Retinal pigment epithelial cell (primary cell): ENCODE measurements at places on chromosomes 11 and 22.
A peak's percentile ranks its signal among the peaks of the same experiment; 100 is the strongest.

DNA sequence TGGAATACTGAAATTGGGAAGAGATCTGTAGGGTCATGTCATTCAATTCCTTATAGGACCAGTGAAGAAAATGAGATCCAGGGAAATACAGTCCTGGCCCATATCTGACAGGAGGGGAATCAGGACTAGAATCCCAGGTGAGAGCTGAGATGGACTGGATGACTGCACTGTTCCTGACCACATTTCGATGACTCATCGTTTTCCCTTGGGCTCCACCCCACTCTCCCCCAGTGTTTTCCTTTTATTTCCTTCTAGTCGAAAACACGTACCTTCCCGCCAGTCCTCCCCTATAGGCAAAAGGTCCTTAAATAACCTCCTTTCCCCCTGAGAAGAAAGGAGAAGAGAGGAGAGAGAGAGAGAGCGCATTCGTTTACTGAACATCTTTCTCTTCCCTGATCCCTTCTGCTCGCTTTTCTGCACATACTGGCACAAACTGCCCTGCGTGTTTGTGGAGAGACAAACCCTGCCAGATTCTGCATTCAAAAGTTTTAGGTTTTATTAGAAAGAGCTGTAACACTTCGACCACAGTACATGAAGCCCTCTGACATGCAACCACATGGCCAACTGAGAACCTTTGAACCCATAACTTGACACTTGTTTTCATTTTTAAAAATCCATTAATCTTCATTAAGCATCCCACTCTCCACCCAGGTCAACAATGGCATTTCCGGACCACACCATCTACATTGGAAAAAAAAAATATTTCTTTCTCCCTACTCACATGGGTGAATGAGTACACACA, 565.7 kb downstream of the METTL15 start:
- DNase-seq: no peak

DNA sequence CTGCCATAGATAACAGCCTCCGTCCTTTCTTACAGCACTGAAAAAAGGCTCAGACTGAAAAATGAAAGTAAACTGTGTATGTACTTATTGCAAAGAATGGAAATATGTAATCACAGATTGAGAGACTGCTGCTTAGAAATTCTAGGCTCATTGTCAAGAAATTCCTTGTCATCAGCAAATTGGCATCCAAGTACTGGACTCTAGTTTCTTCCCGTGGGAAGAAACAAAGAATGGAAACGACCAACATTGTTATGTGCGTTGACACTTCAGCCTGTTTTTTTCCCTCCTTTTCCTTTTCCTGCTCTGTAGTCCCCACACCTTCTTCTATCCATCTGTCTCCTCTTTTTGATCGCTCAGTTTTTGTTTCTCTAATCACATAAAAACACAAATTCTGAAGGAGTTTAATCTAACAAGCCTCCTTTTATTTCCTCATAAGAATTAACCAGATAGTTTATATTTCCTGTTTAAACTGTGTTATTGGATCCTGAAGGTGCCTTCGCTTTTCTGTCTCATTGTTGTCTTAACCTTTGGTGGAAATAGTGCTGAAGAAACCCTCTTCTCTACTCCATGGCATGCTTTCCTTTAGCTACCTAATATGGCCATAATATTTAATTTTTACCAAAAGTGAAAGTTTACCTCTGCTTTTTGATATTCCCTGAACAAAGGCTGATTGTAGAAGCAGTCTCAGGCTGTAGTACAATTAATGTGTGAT, 20.0 kb upstream of the CASP12 start:
- DNase-seq: peak; percentile 67

DNA sequence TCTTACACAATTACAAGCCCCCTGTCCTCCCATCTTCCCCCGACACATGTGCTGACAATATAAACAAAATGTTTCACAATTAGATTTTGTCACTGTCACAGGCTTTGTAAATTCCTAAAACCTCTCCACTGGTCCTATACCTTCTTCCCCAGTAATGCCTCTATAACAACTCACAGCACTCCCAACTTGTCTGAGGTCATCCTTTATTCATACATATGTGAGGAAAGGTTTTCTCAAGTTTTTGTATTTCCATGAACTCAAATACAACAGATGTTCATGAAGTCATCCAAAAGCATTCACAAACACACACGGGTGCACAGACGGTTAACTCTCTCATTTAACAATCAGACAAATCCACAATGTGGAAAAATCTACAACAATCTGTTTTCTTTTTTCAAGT, 1.9 kb downstream of the OR52H1 start:
- no peak for DNase-seq

- no peak for DNase-seq
Measured at GRCh38 chr11:76781046-76781801, 1.9 kb upstream of the TSKU start.

- DNase-seq: no peak
Measured at GRCh38 chr11:1368216-1368615, 21.5 kb upstream of the BRSK2 start.

DNA sequence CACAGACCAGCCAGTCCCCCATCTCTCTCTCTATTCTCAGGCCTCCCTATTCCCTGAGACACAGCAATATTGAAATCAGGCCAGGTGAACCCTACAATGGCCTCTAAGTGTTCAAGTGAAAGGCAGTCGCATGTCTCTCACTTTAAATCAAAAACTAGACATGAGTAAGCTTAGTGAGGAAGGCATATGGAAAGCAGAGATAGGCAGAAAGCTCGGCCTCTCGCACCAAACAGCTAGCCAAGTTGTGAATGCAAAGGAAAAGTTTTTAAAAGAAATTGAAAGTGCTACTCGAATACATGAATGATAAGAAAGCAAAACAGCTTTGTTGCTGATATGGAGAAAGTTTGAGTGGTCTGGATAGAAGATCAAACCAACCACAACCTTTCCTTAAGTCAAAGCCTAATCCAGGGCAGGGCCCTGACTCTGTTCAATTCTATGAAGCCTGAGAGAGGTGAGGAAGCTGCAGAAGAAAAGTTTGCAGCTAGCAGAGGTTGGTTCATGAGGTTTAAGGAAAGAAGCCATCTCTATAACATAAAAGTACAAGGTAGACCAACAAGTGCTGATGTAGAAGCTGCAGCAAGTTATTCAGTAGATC, 19.8 kb upstream of the MPZL2 start:
- no peak for DNase-seq

- DNase-seq: no peak
Measured at GRCh38 chr11:108780119-108780518, 115.2 kb downstream of the DDX10 start.

DNA sequence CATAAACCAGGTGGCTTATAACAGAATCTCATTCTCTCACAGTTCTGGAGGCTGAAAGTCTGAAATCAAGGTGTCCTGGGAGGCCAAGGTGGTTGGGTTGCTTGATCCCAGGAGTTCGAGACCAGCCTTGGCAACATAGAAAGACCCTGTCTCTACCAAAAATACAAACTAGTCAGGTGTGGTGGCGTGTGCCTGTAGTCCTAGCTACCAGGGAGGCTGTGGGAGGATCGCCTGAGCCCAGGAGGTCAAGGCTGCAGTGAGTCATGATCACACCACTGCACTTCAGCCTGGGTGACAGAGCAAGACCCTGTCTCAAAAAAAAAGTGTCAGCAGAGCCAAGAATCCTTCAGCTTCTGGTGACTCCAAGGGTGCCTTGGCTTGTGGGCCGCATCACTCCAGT, 8.9 kb upstream of the PRR5 start:
- DNase-seq: no peak

GRCh38 chr11:42526426-42526825, 785.4 kb upstream of the API5 start:
- no peak for DNase-seq

GRCh38 chr11:129937592-129938238, 42.3 kb upstream of the NFRKB start:
- no peak for DNase-seq

- DNase-seq: no peak
Measured at GRCh38 chr11:62708793-62709192, 1.3 kb downstream of the GNG3 start.

GRCh38 chr11:75878933-75879332, 63.9 kb downstream of the UVRAG start:
- DNase-seq: no peak

DNA sequence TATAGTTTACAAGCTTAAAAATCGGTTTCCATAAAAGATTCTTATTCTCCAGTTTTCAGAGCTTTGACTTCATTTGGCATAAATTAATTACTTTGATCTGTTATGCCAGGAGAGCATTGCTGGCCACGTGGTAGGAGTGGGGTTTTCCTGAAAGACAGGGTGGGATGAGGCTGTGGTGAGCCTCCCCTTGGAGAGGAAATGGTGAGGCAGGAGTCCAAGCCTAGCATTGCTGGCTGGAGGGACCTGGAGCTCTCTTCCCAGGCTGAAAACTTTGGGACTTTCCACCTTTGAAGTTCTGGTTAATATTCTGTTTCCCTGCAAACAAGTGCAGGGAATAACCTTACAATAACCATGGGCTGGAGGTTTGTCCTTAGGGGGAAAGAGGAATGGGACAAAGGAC, 21.1 kb upstream of the CSF2RB start:
- no peak for DNase-seq

- no peak for DNase-seq
Measured at GRCh38 chr22:19871845-19872778, 17.4 kb upstream of the GNB1L start.

- DNase-seq: no peak
Measured at GRCh38 chr11:115591380-115591779, 87.2 kb upstream of the CADM1 start.

- DNase-seq: no peak
Measured at GRCh38 chr11:70541699-70542098, 143.4 kb downstream of the CTTN start.

- DNase-seq: no peak
Measured at GRCh38 chr11:117814766-117815261, 9.7 kb downstream of the FXYD2 start.

DNA sequence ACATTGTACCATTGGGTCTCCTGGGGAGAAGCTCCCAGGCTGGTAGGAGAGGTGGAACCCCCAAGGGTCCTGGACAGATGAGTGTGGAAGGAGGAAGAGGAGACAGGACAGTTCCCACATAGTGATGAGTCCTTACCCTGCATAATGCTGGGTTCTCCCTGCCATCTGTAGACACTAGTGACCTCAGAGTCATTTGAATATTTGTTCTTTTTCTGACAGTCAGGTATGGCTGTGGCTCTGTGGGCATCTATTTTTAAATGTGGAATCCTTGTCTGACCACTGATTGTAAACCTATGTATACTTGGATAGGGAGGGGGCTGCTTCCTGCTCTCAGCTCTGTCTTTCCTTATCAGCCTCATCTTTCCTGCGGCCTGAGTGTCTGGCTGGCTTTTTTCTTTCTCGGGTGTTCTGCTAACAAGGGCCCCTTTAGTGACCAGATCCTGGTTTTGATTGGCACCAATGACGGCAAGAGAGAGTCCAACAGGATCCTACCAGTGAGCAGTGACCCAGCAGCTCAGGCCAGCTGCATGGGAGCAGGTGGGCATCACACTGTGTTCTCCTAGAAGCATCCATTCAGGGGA, 2.6 kb upstream of the SLC5A1 start:
- no peak for DNase-seq

DNA sequence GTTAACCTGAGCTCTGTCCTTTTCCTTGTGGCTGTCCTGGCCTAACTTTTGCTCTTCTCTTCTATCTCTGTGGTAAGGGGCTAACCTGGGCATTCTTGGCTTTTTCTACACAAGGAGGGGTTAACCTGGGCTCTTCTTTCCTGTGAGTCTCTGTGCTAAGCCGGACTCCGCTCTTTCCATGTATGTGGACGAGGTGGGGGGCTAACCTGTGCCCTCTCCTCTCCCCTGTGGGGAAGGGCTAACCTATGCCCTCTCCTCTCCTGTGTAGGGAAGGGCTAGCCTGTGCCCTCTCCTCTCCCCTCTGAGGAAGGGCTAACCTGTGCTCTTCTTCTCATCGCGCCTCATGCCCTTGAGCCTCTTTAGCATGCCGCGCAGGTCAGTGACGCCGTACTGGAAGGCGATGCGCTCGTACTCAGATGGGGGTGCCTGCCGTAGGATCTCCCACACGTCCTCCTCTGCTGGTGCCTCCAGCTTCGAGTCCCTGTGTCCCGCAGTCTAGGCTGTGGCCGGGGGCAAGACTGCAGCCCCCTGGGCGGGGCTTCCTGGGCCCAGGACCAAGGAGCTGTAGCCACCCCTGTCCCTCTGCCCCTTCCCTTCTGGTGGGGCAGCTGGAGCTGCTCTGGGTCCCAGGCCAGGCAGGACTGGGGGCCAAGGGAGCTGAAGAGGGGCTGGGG, 6.5 kb downstream of the MYBPC3 start:
- no peak for DNase-seq

DNA sequence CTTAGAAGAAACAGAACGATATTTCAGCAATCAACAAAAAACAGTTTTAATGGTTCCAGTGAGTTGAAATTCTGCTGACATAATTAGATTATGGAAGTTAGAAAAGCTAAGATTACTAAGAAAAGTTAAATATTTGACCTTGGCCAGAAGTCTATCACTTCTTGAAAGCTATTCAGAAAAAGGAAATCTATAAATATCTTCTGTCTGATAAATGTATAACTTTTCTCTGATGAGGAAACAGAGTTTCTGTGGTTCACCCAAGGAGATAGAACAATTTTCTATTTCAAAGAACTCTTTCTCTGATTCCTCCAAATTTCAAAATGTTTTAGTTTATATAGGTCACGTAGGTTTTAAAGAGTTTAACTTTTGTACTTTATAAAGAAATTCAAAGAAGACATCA, 438.4 kb upstream of the CHORDC1 start:
- no peak for DNase-seq
